Kidney tubule cell (primary cell): ENCODE measurements at places on chromosomes 3 and 15.

DNA sequence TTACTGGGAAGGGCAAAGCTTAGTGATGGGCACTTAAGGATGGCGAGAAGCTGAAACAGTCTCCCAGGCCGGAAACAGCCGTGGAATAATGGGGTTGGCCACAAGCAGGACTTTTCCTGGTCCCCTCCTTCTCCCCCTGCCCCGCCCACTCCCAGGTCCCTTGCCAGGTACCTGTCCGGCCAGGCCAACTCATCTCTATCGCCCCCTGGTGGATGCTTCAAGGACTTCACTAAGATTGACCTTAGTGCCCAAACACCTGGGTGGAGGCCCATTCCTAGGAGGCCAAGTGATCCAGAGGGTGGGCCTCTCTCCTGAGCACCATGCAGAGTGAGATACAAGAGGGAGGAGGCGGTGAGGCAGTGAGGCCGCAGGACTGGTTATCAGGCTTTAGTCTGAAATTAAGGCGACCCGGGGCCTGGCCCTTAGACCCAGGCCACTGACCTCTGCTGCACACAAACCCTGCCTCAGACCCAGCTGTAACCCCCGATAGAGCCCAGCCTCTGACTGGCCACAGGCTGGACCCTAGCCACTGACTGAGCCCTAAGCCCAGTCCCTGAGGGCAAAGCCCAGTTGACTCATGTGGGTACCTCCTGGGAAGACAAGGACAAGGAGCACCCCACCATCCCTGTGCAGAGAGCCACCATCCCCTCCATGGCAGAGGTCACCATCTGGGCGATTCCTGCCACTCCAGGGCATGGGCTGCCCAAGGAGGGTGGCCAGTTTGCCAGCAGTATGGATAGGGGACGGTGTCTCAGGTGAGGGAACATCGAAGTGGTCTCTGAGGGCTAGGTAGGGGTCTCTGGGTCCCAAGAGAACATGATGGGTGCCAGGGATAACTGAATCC is 37.6 kb downstream of the VIPR1 start:
- peak; percentile 62 for DNase-seq

DNA sequence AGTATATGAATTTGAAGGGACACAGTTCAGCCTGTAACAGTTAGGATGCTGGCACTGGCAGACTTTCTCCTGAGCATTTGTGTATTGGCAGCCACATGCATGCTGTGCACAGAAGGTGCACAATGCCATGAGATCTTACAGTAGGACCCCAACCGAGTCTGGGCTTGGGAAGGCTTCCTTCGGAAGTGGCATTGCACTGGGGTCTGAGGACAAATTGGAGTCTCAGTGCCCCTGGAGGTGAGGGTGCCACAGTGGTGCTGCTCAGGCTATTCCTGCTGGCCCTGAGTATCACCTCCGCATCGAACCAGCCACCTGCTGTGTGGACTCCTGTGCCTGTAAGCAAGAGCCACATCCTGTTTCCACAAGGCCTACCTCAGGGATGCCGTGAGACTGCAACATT is 99.5 kb downstream of the DNAJB8 start:
- DNase-seq = no peak

- peak; percentile 80 for DNase-seq
Observed at GRCh38 chr15:83372434-83372891, 74.7 kb upstream of the SH3GL3 start.

DNA sequence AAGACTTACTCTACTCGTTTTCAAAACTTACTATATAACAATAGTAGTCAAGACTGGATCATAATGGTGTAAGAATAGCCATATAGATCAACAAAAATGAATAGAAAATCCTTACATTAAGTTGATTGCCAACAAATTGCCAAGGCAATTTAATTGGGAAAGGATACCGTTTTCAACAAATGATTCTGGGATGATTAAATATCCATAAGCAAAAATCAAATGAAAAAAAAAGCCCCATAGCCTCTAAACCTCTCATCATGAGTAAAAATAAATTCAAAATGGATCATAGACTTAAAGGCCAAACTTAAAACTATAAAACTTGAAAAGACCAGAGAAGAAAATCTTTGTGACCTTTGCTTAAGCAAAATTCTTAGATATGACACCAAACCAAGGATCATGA is 5.3 kb upstream of the SNRK start:
- no peak for DNase-seq

DNA sequence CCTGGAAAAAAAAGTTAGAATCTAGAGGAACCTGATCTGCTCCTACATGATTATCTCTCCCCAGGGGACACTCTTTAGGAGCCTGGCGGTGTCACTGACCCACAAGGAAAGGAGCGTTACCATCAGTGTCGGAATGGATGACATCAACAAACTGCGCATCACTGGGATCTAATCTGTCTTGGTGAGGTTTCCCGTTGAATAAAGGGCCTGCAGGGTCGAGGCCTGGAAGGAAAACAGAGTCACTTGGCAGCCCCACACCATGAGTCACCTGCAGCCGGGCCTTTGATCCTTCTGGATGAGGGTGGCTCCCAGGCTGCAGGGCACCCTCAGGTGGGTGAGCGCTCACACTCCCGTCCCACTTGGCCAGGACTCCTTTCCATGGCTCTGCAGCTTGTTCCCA is 25.0 kb downstream of the LIPH start:
- peak; percentile 23 for DNase-seq

DNA sequence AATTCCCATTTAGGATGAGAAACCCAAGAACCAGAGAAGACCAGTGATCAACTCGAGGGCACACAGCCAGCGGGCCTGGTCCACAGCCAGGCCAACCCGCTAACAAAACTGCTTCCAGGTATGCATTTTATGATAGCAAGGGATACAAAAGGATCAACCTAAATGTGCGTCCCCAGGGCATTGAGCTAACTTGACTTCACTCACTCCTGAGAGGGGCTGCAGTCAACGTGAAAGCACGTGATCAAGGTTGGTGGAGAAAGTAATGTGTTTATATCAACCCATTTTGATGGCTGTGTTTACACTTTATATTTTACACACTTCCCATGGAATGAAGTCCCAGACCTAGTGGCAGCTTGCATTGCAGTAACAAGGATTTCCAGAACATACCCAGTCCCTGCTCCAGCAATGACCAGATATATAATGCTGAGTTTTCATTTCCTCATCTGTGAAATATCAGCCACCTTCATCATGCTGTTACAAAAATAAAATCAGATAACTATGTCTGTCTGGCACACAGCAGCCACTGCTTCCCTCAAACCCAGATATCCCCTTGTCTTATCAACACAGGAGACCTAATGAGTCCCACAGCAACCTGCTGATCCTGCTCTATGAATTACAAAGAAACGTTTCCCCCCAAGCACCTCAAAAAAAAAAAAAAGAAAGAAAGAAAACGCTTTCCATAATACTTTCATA is 2.0 kb downstream of the KLHL6 start:
- DNase-seq = no peak

DNA sequence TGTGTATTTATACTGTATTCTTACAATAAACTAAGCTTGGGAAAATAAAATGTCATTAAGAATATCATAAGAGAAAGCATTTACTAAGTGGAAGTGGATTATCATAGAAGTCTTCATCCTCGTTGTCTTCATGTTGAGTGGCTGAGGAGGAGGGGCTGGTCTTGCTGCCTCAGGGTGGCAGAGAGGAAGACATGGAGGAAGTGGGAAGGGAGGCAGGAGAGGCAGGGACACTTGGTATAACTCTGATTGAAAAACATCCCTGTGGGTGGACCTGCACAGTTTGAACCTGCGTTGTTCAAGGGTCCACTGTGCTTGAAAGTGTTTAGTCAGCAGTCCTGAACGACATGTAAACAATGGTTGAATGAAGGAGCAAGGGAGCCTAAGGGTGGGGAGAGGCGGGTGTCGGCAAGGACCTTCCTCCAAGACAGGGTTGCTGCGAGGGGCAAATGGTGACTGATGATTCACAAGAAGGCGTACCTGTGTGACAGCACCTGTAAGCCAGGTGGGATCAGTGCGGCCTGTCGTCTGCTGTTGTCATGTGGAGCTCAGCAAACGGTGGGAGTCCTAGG is 103.8 kb upstream of the KLF13 start:
- DNase-seq = no peak

GRCh38 chr3:129033151-129033550 is 27.4 kb upstream of the GP9 start:
- DNase-seq = no peak

GRCh38 chr15:31062310-31062847 is 39.1 kb downstream of the TRPM1 start:
- no peak for DNase-seq
